HS-5 (cell line): ENCODE measurements at places on chromosomes 4 and X.

GRCh38 chr4:55866290-55866907 lies 13.0 kb downstream of the EXOC1 start:
- peak; percentile 84 for DNase-seq

GRCh38 chr4:15779809-15780208 lies 1.7 kb downstream of the CD38 start:
- DNase-seq = no peak

- no peak for DNase-seq
Observed at GRCh38 chrX:152642931-152643564, 5.4 kb downstream of the GABRQ start.

DNA sequence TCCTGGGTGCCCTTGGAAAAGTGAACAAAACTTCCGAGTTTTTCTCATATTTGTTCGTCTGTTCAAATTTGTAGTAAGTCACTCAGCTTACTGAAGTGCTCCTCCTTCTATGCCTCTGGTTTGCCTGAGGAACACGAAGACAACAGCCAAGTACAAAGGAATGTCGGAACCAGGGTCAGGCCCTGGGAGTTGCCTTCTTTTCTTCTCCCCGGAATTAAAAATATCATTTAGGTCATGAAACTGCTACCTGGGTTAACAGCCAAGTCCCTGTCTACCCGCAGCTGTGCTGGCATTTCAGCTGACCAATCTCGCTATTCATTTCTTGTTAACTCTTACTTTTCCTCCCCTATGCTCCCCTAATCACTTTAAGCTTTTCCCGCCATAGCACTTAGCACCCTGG lies 137.6 kb upstream of the TEX13D start:
- DNase-seq = no peak

- DNase-seq = no peak
Observed at GRCh38 chrX:23845351-23845817, 62.4 kb downstream of the APOO start.

GRCh38 chrX:118346258-118347094 lies 570 bp downstream of the WDR44 start:
- DNase-seq = no peak

DNA sequence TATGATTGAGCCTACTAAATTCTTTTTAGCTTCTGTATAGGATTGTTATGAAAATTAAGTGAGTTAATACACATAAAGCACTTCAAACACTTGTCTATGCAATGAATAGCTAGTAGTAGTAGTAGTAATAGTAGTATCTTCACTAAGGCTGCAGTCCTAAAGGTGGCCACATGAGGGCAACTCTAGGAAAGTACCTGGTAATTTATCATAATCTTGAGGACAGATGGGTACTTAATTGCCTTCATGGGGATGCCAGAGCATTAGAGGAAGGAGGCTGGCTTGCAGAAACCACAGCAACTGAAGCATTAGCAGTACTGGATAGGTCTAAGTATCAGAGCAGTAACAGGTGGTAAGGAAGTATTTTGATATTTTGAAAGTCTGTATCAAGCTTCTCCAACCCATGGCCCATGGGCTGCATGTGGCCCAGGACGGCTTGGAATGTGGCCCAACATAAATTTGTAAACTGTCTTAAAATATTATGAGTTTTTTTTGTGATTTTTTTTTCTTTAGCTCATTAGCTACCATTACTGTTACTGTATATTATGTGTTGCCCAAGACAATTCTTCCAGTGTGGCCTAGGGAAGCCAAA lies 17.3 kb downstream of the NIPAL1 start:
- no peak for DNase-seq

- peak; percentile 14 for DNase-seq
Observed at GRCh38 chr4:105620640-105621323, 68.4 kb downstream of the ARHGEF38 start.

GRCh38 chr4:10296730-10297129 lies 160.5 kb downstream of the ZNF518B start:
- no peak for DNase-seq

GRCh38 chr4:128277856-128278255 lies 9.8 kb downstream of the PGRMC2 start:
- no peak for DNase-seq

- DNase-seq = peak; percentile 36
Observed at GRCh38 chr4:56870946-56871345, 36.8 kb upstream of the REST start.

DNA sequence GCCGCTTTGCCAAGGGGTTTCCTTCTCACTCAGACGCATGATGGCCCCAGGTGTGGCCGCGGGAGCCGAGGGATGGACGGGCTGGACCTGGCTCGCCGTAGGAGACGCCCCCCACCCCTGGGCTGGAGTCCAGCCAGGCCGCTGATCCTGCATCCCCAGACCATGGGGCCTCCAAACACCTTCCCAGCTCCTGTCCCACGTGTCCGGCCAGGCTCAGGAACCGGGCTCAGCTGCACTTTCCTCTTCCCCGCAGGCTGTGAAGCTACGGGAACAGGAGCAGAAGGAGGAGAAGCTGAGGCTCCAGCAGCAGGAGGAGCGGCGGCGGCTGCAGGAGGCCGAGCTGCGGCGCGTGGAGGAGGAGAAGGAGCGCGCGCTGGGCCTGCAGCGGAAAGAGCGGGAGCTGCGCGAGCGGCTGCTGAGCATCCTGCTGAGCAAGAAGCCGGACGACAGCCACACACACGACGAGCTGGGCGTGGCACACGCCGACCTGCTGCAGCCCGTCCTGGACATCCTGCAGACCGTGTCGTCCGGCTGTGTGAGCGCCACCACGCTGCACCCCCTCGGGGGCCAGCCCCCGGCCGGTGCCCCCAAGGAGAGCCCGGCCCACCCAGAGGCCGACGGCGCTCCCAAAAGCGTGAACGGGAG lies 9.1 kb downstream of the AKAP17A start:
- DNase-seq = no peak

DNA sequence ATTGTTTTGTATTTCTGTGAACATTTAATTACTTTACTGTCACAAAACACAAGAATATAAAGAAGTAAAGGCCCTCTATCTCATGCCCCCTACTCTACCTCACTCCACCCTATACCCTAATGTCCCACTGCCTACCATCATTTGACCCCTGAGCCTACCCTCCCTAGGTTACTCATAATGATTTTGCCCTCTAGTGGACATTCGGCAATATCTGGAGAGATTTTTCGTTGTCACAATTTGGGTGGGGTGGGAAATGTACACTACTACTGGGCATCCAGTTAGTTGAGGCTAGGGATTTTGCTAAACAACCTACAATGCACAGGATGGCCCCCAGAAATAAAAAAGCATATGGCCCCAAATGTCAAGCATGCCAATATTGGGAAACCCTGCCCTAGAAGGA lies 10.2 kb downstream of the TEX13A start:
- no peak for DNase-seq

DNA sequence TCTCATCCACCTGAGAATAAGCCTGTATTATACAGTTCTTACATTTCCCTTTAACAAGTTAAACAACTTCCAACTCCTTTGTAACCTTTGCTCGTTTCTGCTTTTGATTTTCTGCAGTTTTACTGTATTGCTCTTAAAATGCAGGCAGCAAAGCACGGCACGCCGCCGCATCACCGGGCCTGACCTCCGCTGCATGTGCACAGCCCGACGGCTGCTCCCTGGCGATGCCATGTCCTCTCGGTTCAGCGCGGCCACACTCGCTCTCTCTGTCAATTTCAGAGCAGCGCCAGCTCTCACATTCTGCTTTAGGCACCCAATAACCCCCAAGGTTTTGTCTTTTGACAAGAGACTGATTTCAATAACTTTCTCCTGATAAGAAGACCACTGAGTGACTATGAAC lies 60.3 kb downstream of the DCTD start:
- DNase-seq = no peak

GRCh38 chrX:77572322-77572721 lies 125.1 kb downstream of the FGF16 start:
- no peak for DNase-seq

DNA sequence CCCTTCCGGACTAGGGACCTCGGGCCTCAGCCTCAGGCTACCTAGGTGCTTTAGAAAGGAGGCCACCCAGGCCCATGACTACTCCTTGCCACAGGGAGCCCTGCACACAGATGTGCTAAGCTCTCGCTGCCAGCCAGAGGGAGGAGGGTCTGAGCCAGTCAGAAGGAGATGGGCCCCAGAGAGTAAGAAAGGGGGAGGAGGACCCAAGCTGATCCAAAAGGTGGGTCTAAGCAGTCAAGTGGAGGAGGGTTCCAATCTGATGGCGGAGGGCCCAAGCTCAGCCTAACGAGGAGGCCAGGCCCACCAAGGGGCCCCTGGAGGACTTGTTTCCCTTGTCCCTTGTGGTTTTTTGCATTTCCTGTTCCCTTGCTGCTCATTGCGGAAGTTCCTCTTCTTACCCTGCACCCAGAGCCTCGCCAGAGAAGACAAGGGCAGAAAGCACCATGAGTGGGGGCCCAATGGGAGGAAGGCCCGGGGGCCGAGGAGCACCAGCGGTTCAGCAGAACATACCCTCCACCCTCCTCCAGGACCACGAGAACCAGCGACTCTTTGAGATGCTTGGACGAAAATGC lies at the start of gene WAS:
WAS (plus strand) TSS at position 389 of the 572 bp plus-strand sequence; CDS start at position 444, 55 bp downstream.
- no peak for DNase-seq

GRCh38 chr4:169179609-169180521 lies 90.9 kb downstream of the SH3RF1 start:
- no peak for DNase-seq

- no peak for DNase-seq
Observed at GRCh38 chrX:150156615-150157014, 206.5 kb upstream of the MAMLD1 start.

- DNase-seq = no peak
Observed at GRCh38 chrX:22032084-22032483, at the start of gene PHEX. Gene PHEX, plus strand, starts transcription at chrX:22032325. Its CDS starts 681 bp downstream, at chrX:22033006.

- no peak for DNase-seq
Observed at GRCh38 chrX:119726900-119727555, 31.4 kb upstream of the SOWAHD start.

DNA sequence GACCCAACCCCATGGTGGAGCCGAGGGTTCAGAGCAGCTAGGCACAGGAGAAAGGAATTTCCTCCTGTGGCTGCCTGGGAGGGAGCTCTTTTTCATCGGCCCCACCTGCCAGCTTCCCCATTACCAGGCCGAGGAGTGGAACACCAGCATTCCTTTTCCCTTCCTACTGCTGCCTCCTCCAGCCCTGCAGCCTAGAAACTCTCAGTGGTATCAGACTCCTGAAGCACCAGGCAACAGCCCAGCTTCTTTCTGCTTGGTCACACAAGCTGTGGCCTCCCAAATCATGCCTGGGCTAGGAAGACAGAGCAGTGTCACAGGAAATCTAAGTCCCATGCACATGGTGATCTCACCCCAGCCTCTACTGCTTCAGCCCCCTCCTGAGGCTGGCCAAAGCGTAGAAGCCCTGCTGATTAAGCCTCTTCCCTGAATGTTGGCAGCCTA lies 30.1 kb downstream of the RTL5 start:
- no peak for DNase-seq

- DNase-seq = no peak
Observed at GRCh38 chr4:189035091-189035490, 895.9 kb downstream of the TRIML1 start.

DNA sequence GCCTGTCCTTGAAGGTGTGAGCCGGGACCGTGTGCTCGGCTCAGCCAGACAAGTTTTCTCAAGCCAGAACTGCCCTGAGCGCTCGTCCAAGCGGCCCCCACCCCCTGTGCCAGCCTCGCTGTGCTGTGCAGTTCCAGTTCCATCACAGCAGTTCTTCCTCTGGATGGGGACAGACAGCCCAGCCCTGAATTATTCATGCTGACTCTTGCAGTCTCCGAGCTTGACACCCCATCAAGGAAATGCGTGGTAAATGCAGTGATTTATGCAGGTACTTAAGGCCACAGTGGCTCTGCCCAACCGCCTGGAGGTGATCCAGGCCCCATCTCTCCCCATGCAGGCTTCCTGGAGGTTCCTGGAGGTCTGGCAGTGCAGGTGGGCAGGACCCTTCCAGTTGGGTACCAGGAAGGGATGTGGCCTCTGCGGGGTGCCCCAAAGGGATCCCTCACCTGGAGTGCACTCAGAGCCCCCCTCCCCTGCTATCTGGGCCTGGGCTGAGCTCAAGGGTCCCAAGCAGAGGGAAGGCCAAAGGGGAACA lies 44.8 kb upstream of the HMX1 start:
- no peak for DNase-seq

DNA sequence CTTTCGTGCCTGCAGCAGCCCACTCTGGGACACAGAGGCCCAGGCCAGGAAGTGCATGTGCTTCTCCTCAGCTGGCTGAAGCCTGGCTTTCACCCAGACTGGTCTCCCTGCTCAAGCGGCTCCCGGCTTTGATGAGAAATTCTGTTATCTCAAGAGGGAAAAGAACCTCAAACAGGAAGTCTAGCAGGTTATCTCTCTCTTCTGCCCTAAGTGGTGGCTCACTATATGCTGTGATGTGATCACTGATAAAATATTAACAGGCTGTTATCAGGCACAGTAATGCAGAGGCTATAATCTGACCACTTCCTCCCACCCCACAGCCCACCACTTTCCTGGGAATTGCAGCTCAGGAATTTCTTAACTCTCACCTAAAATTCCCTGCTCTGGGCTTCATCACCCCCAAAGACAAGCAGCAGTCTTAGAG lies 13.3 kb downstream of the CLDN2 start:
- DNase-seq = no peak

- DNase-seq = no peak
Observed at GRCh38 chr4:5893004-5893580, at the start of gene CRMP1. Gene CRMP1, minus strand, starts transcription at chr4:5893086. Its CDS starts 117 bp downstream, at chr4:5892969.

GRCh38 chrX:153845842-153846241 lies 15.5 kb upstream of the PDZD4 start:
- DNase-seq = no peak

DNA sequence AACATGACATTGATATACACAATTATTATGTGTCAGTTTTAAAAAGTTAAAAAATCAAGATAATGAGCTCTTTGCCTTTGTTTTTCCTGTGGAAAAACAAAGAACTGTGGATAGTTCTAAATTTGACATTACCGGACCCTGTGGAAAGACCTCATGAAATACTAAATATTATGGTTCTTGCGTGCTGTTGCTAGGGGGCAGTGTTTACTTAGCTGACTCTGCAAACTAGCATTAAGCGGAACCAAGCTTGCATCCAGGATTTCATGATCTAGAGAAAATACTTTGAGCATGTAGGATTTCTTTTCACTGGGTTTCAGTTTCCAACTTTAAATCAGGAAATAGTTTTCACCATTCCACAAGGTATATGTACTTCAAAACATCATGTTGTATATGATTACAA lies 33.6 kb downstream of the CLCN4 start:
- no peak for DNase-seq

DNA sequence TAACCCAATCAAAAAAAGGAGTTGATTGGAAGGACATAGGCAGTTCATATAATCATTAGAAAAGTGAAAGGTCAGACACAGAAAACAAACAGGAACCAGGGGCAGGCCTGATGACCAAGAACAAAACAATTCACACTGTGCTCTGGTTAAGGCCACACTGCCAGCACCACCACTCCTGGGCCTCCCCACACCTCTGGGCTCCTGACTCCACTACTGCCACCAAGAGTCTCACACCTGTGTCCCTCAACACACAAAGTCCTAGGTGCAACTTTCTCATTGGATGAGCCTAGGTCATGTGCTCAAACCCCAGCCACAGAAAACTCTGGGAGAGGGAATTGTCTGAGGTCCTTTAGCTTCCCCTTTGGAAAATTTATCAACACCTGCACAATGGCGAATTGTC lies 11.1 kb upstream of the FAM9C start:
- no peak for DNase-seq

- DNase-seq = no peak
Observed at GRCh38 chr4:106303548-106304281, 12.3 kb downstream of the TBCK start.
